ENCODE measurements at places on chromosomes 5 and 9.

DNA sequence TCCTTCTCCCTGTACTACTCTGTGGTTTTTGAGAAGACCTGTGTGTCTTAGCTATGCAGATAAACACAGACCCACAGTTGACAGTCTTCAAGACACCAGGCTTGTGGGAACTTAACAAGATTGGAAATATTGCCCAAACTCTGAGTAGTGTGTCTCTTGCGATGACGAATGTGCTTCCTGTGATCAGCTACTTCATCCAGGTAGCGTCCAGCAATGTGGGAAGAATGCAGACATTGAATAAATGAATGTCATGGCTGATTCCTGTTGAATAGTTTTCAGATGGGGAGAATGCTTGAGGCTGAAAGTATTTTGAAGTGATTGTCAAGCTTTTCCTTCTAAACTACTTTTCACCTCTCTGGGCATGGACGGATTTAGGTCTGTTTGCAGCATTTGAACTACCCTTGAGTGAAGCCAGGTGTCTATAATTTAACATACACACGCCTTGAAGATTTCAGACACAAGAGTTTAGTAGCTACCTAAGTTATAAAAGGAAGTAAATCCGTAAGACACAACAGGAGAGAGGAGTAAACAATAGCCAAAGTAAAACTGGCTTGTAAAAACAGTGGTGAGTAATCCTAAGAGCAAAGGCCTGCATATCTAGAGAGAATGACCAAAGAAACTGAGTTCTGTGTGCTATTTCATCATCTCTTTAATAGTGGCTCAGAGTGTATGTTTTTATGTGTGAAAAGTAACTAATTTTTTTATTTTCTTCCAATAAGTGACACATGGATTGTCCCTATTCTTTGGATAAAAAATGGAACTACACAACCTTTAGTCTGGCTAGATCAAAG is 30.0 kb upstream of the ARL14EPL start:
- DNase-seq: no peak

DNA sequence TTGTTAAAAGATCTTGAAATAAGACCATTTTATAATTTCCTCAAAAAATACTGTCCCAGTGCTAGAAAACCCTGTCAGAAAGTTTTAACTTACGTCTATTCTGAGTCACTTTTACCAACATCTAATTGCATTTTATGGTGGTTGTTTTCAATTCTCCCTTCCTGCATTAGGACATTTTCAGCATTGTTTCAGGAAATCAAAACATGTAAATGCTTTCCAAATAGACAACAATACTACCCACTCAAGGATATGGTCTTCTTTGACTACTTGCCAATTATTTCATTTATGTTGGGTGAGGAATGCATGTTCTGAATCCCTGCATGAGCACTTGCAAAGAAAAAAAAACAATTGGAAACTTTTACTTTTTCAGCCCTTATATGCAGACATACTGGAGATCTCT is 284.6 kb upstream of the PDE4D start:
- no peak for DNase-seq

DNA sequence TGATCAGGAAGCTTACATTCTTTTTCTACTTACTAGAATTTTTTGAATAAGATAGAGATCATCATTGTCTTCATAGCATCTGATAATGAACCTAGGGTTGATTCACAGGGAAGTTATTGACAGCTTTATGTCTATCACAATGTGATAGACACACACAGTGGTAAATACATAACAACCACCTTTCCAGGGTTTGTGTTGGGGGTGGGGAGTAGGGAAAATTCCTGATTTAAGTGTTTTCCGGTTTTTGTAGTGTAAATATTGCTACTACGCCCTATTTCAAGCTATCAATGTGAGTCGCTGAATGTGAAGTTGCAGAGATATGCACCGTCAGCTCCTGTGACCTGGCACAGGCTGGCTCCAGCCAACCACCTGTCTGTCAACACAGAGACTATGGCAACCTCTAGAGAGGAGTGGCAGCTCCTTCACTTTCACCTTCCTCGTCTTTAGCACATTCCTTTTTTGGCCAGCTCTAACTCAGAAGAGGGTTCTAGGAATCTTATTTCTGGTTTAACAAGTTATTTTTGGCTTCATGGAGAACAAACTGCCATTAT is 224.9 kb downstream of the MAT2B start:
- DNase-seq: no peak

DNA sequence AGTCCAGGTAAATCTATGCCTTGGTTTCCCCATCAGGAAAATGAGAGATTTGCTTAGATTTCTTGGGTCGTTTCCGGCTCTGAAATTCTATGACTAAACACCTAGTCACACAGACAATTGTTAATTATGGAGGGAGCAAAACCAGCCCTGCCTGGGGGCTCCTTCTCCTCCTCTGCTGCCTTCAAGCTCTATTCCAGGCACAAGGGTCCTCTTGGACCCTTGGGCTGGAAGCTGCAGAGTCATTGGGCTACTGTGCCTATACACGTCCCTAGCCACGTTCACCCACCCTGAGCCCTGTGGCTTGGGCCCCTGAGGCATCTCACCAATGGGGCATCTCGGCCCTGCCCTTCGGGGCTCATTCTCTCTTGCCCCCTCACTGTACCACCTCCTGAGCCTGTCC is 73.8 kb upstream of the TBC1D2 start:
- DNase-seq: no peak

GRCh38 chr5:176711883-176712282 is 64.6 kb downstream of the TSPAN17 start:
- no peak for DNase-seq

DNA sequence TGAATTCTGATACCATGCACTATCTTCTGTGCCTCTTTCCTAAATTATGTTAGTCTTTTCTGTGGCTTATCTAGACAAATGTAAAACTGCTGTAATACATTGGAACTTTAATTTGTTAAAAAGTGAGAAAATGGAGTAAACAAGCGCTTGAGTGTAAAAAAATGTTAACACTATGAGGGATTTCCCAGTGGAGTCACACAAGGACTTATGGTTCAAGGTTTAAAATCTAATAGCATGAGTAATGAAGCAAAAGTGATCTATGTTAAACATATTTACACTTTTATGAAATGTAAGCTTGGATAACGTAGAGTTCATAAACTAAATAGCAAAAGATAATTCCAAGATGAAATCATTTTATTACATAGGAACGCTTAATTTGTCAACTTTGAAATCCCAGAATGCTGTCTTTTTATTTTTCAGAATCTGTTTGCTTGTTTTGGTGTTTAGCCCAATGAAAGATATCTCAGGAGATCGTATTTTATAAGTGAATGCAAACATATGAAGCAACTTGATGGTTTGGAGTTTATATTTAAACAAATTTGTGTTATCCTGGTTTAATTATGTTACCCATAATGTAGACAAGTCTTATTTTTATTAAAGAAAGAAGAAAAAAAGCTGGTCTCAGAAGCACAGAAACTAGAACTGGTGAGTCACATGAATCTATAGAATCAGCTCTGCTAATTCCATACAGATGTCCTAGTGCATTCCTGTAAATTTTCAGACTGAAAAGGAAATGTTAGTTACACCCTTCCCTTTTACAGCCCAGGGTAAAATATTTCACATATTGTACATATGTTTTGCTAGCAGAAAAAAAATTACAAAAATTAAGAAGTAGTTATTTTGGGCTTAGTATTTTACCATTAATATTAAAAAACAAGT is 34.2 kb upstream of the FBN2 start:
- no peak for DNase-seq

- no peak for DNase-seq
Observed at GRCh38 chr5:61993295-61993927, 312.6 kb upstream of the KIF2A start.

Data from cortex of kidney (tissue), 1 donor.